ENCODE measurements at places on chromosomes 1 and 21.

GRCh38 chr1:206776229-206776628, 3.9 kb upstream of the IL10 start:
- no peak for DNase-seq

GRCh38 chr21:29260461-29260860, 38.3 kb upstream of the BACH1 start:
- no peak for DNase-seq

DNA sequence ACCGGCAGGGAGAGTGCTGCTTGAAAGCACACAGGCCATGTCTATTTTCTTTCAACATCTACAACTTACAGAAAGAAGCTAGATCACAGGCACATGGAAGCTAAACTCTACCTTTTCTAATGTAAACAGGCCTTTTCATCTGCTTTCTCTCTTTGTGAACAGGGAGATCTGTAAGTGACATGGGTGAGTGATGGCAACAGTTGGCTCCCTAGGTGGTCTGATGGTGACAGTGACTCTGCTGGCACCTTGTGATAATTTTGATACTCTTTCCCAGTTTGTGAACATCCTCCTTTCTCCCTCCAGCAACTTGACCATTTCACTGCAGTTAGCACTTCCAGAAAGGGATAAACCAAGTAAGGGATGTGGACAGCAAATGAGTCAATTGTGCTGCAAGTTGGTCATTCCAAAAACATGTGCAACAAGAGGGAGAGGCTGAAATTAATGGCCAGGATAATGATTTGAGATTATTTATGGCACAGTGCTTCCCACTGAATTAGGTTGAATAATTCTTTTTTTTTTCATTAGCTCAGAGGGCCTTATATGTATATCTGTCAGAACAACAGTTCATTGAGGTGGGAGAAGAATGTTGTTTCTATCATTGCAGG, 89.5 kb downstream of the XCL2 start:
- no peak for DNase-seq

DNA sequence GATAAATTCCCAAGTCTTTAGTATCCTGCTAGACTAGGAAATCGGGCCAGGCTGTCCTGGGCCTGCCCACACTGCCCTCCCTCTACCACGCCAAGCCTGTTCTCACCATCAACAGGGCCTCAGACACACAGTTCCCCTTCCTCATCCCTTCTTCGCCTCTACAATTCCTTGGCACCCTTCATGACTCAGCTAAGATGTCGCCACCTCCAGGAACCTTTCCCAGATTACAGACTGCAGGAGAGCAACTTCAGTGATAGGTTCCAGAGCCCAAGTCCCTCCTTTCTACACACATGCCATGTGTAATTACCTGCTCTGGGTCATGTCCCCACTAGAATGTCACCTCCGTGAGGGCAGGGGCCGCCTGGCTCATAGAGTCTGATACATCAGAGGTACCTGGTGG, 3.3 kb downstream of the RIMS3 start:
- DNase-seq = no peak

GRCh38 chr1:169106921-169107602, 572 bp downstream of the ATP1B1 start:
- DNase-seq = no peak

DNA sequence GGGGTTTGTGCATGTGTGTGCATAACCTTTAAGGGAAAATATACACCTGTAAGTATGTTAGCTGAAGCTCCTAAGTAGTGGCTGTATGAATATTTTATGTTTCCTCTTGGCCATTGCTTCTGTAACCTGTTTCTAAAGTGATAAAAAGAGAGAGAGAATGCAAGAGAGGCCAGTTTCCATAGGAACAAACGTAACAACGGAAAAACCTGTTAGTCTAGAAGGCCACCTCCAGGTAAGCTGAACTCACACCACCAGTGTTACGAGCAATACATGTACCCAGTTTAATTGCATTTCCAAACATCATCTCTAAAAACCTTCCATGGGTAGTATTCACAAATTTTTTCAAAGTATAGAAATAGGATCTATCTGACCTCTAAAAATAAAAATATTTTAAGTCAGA, 63.1 kb downstream of the PLPPR4 start:
- no peak for DNase-seq

DNA sequence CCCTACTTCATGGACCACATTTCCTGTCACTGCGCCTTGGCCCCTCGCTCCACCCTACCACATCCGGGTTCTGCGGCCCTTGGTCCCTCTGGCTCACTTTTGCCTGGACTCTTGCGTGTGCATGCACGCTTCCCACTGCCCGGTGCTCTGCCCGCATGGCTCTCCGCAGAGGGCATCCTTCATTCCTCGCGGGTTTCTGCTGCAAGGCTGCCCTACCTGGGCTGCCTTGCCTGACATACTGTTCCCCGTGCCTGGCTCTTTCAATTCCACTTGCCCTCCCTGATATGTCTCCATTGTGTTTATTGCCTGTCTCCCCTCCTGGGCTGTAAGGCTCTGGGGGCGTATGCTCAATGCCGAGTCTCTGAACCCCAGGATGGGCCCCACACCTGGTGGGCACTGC, 26.4 kb downstream of the MX2 start:
- no peak for DNase-seq

Data from NCI-H1436 treated with DMSO at 0.1 percent for 48 hours (cell line).